ENCODE measurements at places on chromosomes 5 and 9.

DNA sequence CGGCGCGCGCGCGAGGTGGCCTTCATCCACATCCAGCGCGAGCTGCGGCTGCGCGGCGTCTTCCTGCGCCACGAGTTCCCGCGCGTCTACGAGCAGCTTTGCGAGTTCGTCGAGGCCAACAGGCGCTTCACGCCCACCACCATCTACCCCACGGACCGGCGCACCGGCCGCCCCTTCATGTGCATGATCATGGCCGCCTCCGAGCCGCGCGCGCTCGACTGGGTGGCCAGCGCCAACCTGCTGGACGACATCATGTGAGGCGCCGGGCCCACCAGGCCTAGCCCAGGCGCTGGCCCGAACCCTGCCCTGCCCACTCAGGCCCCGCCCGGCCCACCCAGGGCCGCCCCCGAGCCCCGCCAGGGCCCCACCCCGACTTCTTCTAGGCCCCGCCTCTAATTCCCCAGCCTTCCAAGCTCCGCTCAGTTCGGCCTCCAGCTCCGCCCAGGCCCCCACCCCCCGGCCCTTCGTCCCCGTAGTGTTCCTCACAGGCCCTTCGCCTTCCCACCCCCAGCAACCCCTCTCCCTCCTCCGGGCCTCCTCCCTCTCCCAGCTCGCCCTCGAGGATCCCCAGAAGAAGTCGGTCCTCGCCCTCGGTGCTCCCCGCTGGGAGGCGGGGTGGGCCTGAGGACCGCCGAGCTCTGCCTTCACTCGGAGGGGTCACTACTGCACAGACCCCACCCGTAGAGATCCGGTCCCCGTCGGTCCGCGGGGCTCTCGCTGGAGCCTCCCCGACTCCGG lies 2.0 kb upstream of the PHPT1 start:
- peak; percentile 70 for DNase-seq

- no peak for DNase-seq
Observed at GRCh38 chr5:55062039-55062779, 38.2 kb downstream of the GZMK start.

- DNase-seq = no peak
Observed at GRCh38 chr5:149079883-149080282, 17.0 kb upstream of the SH3TC2 start.

DNA sequence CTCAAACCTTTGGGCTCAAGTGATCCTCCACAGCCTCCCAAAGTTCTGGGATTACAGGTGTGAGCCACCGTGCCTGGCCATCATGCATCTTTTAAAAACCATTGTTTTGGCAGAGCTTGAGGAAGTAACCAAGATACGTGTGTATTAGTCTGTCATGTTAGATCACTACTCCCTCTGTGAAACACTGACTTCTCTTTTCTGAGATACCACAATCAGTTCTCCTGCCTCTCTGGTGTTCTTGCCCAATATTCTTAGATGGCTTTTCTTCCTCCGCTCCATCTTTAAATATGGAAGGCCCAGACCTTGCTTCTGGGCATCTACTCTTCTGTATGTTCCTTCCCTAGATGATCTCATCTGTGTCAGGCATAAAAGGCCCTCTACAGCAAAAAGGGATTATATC lies 14.2 kb upstream of the CCNB1 start:
- DNase-seq = no peak

DNA sequence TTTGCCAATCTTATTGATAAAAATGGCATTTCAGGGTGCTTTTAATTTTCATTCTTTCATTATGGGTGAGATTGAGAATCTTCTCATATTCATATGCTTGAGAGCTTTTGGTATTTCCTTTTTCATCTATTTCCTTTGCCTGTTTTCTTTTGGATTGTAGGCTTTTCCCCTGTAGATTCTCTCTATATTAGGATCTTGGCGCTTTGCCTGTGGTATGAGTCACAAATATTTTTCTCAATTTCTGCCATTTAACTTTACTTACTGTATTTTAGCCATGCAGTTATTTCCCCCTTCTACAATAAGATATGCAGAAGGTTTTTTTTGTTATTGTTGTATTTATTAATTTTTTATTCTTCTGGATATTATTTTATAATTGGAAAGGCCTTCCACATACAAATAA lies 21.5 kb upstream of the KLF9 start:
- DNase-seq = peak; percentile 88
